ENCODE measurements at places on chromosomes 5 and 9.

GRCh38 chr9:75064307-75065025 lies 23.5 kb downstream of the NMRK1 start:
- ATAC-seq: peak; percentile 85

GRCh38 chr9:124280176-124280691 lies 22.5 kb downstream of the NEK6 start:
- peak; percentile 83 for ATAC-seq

GRCh38 chr9:127726871-127727270 lies 8.2 kb downstream of the TOR2A start:
- ATAC-seq: no peak

DNA sequence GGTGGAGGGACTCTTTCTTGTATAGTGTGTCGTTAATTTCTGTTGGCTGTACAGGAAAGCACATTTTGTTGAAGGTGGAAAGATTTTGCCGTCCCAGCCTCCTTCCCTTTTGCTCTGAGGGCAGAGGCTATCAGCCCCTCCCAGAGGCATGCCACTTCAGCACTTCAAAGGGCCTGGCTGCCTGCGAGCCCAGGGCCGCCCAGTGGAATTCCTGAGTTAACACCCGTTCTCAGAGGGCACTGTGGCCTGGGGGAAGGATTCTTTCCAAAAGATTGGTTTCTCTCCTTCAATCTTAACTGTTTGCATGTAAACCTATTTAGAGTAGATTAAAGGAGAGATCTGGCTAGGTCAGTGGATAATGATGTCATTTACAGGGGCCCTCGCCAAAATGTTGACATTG lies 238.6 kb downstream of the FANCC start:
- peak; percentile 2 for ATAC-seq

DNA sequence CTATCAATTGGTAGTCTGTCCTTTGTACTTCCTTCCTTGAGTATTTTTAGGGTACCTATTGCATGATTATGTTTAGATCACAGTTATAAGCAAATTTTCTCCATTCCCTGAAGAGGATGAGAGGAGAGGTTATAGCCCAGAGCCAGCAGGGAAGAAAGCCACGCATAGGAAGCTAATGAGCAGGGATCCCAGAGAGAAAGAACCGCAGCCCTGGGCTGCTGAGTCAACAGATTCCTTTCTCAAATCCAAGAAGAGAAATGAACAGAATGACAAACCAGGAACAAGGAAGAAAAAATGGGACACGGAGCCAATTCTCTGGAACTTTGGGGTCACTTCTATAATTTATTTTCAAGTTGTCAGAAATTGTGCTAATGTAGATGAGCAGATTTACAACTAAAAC lies 284.5 kb downstream of the RFX3 start:
- peak; percentile 31 for ATAC-seq

GRCh38 chr5:104494083-104494482 lies 931.5 kb upstream of the NUDT12 start:
- no peak for ATAC-seq

DNA sequence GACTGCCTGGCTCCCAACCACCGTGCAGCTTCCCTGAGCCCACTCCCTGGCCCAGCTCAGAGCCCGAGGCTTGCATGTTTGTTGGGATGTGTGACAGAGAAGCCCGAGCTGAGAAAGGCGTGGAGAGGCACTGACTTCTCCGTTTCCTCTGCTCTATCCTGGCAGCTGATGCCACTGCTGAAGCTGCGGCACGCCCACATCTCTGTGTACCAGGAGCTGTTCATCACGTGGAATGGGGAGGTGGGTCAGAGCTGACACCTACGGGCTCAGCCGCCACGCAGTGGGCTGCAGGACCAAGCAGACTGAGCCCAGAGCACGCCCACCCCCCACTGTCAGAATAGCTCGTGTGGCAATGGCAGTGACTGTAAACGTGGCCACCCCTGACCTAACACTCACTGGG lies 9.3 kb downstream of the STKLD1 start:
- ATAC-seq: no peak

- no peak for ATAC-seq
Observed at GRCh38 chr5:32278406-32278805, 34.3 kb downstream of the MTMR12 start.

GRCh38 chr5:10631316-10631996 lies 67.6 kb downstream of the ANKRD33B start:
- ATAC-seq: no peak

DNA sequence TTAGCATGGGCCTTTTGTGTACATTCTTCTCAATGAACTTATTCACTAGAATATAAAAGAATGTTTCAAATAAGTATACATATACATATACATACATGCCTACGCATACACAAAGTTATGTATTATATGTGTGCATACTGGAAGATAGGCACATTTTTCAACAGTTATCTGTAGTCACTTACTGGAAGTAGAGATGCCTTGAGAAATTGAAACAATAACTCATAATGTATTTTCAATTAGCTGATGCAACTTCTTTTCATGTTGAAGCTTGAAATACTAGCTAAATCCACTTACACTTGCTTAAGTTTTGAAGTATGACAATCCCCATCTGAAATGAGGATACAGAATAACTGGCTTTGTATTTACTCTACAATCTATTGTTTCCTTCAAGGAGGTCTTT lies 469.0 kb upstream of the PTGER4 start:
- no peak for ATAC-seq

GRCh38 chr5:158017469-158017868 lies 158.5 kb upstream of the CLINT1 start:
- ATAC-seq: no peak

DNA sequence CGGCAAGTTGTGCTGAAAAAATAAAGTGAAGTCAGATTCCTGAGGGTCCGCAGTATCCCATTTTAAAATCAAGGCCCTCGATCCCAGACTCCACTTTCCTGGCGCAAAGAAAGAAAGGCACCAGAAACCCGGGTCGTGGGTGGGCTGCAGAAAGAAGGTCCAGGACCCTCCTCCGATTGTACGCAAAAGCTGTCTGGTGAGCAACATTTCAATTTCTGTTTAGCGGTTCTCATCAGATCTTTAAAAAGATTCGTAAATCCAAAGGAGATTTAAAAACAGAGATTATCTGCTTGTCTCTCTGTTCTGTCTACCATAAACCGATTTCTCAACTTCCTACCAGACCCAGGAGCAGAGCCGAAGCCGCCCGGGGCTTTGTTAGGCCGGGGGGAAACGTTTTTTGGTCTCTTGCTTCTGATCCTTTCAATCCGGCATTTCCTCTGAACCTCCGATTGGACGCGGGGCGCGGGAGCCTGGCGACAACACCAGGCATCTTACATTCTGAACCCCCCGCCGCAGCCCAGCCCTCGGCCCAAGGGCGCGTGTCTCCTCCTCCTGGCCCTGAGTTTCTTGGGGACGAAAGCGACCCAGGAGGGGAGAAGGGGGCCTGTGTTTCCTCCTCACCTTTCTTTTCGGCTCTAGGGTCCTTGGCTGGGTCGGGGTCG lies 746 bp downstream of the NKX2-5 start:
- no peak for ATAC-seq
